Foreskin fibroblast (primary cell): ENCODE measurements at places on chromosomes 3 and 15.

- peak; percentile 13 for DNase-seq
These were observed 177.9 kb downstream of the CDIN1 start for GRCh38 chr15:36757189-36757814.

DNA sequence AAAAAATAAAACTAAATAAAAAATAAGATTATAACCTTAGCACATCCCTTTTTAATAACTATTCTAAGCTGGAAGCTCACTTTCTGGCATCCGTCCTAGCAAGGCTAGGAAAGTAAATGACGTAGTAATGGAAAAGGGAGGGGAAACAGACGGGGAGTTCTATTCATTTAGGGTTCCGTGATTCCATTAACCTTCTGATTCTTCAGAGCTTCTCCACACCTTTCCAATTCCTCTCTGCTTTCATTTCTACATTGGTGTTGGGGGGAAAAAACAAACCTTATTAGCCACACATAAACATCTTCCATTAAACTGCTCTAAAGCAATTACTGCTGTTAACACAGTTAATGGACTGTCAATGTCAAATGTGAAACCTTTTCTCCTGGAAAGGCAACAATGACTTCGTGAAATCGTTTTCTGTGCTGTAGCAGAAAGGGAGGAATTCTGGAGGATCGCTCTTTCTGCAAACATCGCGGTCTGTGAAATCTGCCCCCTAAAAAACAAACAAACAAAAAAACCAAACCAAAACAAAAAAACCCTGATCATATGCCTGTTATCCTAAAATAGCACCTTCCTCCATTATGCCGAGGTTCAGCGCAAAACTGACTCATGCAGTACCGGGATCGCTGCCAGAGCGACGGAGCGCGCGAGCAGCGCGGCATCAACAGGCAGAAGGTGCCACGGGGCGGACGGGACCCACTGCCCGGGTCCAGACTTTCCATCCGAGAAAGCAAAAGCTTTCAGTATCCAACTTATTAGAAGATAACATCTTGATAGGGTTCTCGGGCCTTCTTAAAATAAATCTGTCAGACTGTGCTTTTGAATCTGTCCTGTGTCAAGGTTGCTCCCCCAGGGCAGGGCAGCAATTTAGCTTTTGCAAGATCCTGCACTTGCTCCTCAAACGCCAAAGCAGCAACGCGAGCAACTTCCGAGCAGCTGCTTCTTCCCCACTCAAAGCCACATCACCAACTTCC is 156.2 kb downstream of the FGF12 start:
- DNase-seq, result peak; percentile 72

GRCh38 chr3:187686621-187687273 is 15.6 kb downstream of the RTP2 start:
- no peak for DNase-seq

- no peak for DNase-seq
These were observed 770.8 kb upstream of the BCHE start for GRCh38 chr3:166607933-166608521.

GRCh38 chr15:101189409-101190091 is 62.3 kb downstream of the CHSY1 start:
- DNase-seq, result no peak

DNA sequence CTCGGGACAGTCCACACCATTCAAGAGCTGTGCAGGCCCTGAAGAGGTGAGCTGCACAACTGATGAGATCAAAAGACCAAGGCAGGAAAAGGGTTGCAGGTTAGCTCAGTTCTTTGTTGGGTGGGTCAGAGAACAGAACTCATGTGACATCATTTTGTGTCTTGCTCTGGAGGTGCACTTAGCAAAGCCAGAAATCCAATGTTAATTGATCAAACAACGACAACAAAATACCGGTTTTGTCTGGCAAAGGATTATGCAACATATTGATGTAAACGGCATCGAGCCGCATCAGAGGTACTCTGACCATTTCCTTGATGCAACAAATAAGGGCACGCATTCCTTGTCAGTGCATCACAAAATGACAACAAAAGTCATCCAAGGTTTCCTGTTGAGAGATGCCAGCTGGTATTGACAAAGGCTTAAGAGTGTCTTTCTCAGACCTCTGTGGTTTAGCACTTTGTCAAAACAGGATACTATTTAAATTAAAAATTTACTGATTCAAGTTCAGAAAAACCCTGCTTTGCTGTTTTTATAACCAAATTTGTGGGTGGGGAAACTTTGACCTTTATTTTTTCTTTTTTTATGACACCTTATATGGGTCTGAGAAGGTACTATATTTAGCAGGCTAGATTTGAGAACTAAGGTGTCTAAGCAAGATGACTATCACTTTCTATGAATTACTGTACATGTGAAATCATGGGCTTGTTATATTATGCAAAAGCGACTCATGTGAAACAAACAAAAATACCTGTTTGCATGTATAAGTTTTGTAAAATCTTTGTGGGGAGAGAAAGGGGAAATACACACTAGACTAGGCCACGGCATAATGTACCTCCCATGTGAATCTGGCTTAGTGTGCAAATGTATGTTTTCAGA is 496.1 kb downstream of the FOXP1 start:
- DNase-seq, result peak; percentile 77

DNA sequence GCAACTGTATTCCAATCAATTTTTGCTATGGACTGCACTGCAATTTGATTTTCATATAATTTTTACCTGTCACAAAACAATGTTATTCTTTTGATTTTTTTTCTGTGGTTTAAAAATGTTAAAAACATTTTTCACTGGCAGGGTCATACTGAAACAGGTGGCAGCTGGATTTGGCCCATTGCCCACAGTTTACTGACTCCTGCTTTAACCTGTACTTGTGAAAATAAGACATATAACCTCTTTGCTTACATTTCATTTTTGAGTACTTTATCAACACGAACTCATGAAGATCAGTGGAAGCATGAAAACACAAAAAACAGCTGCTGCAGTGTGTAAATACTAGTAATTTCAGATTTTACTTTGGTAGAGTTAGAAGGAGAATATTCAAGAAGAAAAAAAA is 313.1 kb downstream of the WDR72 start:
- DNase-seq, result no peak

- no peak for DNase-seq
These were observed 913 bp upstream of the SCN5A start for GRCh38 chr3:38650248-38650951.

GRCh38 chr3:170180079-170180907 is 1.2 kb downstream of the PHC3 start:
- no peak for DNase-seq

GRCh38 chr3:23165571-23165970 is 37.6 kb upstream of the UBE2E2 start:
- no peak for DNase-seq

GRCh38 chr15:74541494-74542165 is 610 bp downstream of the ARID3B start:
- peak; percentile 73 for DNase-seq

DNA sequence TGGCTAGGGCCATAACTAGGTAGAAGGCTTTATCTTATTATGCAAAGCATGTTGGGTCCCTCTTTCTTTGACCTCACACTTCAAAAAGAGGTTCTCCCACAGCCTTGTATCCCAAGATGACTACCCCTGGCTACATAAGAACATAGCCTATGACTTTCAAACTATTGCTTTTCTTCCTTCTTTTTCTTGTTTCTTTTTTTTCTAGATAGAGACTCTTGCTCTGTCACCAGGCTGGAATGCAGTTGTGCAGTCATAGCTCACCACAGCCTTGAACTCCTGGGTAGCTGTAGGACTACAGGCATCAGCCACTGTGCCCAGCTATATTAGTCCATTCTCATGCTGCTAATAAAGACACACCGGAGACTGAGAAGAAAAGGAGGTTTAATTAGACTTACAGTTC is 47.2 kb downstream of the DIPK2A start:
- DNase-seq, result peak; percentile 92

- DNase-seq, result no peak
These were observed 91.3 kb downstream of the DTWD1 start for GRCh38 chr15:49712162-49712561.

DNA sequence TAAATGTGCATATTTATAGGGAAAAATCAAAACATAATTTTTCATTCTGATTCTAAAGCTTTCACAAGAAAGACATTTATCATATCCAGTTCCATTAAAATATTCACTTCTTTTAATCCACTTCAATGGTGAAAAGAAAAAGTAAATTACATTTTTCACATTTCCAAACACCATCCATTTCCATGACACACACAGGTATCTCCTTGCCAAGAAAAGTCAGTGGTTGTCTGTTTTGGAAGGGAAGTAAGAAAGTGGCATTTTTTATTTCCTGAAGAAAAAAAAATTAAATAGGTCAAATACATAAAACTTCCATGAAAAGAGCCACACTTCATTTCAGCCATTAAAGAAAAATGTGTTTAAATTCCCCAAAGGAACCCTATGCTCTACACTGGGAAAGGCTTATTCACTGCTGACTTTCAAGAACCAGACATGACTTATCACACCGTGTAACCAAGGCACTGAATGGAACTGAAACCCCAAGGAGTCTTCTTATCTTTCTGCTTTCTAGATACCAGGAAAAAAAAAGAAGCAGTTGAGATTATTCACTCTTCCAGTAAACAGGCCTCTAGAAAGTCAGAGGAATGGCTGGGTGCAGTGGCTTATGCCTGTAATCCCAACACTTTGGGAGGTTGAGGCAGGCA is 44.5 kb downstream of the OSBPL10 start:
- no peak for DNase-seq

DNA sequence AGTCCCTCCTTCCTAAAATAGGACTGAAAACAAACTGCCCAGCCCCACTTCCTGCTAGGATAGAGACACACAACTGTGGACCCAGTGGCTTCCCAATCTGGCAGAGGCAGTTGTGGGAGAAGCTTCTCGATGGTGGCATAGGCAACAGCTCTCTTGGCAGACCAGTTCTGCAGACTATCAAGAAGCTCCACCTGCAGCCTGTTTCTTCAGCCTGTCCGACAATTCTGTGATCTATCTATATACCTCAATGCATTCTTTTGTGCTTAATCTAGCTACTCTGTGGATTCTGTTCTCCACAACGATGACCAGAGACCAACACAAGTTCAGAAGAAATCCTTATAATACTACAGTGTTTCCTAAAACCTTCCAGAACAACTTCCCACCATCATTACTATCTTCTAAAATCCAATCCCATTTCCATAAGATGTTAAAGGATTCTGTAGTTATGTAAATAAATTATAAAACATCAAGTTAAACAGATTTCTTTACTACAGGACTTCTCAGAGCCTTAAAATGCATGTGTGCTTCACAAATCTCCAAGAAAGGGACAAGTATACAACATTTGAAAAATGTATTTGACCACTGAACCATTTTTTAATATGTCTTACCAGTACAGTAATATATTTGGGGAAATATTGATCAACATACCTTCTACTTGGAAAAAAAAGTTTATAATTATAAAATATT is 57.7 kb downstream of the IGF2BP2 start:
- DNase-seq, result no peak

DNA sequence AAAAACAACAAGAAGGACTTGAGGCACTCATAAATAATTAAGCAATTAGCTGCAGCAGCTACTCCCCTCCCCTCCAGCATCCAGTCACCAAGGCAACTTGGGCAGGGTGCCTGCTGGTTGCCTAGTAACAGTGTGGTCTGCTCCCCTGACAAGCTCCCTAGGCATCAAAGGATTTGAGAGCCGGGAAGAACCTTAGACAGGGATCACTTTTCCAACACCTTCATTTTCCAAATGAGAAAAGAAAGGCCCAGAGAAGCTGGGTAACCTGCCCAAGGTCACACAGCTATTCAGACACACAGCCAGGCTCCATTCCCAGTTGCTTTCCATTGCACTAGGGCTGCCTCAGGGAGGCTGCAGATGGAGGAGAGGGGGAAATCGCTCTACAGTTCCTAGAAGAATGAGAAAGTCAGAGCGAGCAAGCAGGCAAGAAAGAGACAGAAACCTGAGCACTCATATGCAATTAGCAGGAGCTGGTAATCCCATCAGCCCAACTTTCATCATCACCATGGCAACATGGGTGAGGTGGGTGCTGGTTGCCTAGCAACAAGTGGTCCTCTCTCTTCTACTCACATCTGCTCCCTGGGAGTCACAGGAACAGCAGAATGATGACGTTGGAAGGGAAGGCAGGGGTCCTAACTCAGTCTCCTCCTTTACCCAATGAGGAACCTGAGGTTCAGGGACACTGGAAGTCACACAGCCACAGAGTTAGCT is 3.6 kb upstream of the EIF4E3 start:
- DNase-seq, result no peak

GRCh38 chr3:192299921-192300320 is 427.4 kb downstream of the FGF12 start:
- DNase-seq, result no peak

GRCh38 chr3:182364723-182365650 is 428.3 kb upstream of the ATP11B start:
- DNase-seq, result no peak

DNA sequence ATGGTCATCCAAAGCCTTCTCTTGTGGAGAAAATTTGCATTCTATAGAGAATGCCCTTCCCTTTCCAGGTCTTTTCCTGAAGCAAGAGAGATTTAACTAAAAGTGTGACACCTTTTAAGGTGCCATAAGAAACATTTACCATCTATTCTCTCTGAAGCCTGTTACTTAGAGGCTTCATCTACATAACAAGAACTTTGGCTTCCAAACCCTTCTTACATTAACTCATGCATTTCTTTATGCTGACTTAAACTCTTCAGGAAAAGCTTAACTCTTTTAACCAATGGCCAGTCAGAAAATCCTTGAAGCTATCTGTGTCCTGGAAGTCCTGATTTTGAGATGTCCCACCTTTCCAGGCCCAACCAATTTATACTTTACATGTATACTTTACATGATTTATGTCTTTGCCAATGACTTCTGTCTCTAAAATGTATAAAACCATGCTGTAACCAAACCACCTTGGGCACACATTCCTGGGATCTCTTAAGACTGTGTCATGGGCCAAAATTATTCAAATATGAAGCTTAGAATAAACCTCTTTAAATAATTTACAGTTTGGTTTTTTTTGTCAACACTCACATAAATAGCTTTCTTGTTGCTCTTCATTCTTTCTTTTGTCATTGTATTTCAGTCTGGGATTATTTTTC is 472.6 kb upstream of the NECTIN3 start:
- peak; percentile 63 for DNase-seq

GRCh38 chr3:197030379-197031314 is 1.0 kb upstream of the MELTF start:
- DNase-seq, result peak; percentile 38

DNA sequence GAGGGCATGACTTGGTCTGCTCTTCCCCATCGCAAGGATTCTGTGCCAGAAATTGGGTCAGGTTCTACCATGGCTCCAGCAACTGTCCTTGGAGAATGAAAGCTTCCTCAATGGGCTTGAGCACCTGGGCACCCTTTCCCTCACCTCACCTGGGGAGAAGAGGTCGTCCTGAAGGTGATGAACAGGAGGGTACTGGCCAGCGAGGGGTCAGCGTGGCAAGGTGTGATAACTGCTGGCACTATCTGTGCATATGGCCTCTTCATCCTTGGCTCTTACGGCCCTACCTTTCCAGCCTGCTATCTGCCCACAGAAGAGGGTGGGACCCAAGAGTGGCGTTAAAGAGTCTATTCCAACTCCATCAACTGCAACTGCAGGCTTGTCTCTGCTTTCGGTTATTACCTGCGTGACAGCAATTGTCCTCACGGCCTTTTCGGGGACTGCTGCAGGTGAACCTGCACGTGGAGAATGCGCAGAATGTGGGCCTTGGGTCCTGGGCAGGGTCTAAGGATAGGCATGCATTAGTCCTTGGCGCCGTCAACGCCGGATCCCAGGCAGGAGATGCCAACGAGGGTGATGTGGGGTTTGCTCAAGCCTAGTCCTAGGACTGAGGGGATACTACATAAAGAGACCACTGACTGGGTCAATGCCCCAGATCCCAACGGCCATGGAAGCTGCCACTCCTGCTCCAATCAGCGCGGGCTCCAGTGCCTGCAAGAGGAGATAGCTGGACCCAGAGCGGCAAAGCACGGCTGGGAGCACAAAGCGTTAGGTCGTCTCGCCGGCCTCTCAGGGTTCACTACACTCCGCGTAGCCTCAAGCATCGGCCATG is 625 bp upstream of the RBM15B start:
- no peak for DNase-seq

- no peak for DNase-seq
These were observed 116.6 kb downstream of the SLCO3A1 start for GRCh38 chr15:91970142-91970541.
